ENCODE measurements at places on chromosomes 7 and 10.

GRCh38 chr10:103818105-103818504, 37.3 kb downstream of the SH3PXD2A start:
- no peak for DNase-seq

- DNase-seq, result no peak
These were observed 208.9 kb downstream of the TAX1BP1 start for GRCh38 chr7:27948861-27949260.

GRCh38 chr10:6045314-6045848, 16.8 kb downstream of the IL2RA start:
- no peak for DNase-seq

GRCh38 chr7:37201003-37201875, 247.4 kb downstream of the ELMO1 start:
- no peak for DNase-seq

GRCh38 chr7:116548506-116548905, 23.7 kb downstream of the CAV1 start:
- no peak for DNase-seq

- no peak for DNase-seq
These were observed 23.9 kb upstream of the CCAR1 start for GRCh38 chr10:68697106-68697505.
